ENCODE measurements at places on chromosomes 13 and 19.
A peak's percentile ranks its signal among the peaks of the same experiment; 100 is the strongest.

GRCh38 chr13:79604752-79605151 is 123.8 kb downstream of the NDFIP2 start:
- no peak for DNase-seq

DNA sequence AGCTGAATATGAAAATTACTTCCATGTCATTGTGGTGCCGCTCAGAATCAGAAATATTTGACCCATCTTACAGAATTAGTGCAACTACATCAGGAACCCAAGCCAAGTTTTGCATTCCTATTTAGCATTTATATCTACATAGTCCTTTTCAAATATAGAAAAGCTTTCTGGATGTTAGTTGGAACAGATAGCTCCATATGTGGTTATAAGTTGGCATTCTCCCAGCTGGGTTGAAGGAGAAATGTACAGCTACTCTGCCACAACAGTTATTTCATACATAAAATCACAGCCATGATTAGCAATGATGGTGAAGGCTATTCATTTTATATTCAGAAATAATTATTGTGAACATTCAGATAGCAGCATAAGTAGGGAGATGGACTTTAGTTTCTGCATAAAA is 28.2 kb downstream of the HPN start:
- peak; percentile 20 for DNase-seq

DNA sequence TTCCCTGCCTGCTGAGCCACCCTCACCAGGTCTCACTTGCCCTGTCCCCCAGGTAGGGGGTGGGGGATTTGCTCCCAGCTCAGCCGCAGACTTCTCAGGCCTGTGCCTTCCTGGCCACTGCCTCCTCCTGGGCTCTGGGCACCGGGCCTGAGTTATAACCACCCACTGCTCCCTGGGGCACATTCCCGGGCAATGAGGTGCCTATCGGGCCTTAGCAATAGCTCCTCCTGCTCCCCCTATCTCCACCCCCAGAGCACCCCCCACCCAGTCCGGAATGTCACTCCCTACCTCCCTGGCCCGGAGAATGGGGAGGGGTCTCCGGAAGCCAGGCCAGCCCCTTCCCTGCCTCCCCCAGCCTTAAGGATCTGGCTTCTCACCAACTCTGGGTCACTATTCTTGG is at the start of gene KLK5:
TSS of gene KLK5 (minus strand) at position 129 of the 400 bp plus-strand sequence. CDS start 381 bp downstream, outside the sequence.
- no peak for DNase-seq

- no peak for DNase-seq
These were observed 37.3 kb upstream of the CD33 start for GRCh38 chr19:51187395-51188226.

DNA sequence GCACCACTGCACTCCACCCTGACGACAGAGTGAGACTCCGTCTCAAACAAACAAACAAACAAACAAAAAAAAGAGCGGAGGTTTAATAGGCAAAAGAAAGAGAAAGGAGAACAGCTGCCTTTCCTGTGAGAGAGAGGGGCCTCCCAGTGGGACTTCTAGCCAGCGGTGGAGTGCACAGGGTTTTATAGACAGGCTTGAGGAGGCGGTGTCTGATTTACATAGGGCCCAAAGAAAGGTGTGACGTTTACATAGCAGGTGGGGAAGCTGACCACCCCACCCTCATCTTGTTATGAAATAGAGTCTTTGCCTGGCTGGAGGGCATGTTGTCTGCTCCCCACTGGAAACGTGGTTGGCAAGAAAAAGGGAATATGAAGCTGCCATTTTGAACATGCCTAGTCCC is 106.0 kb upstream of the CSNK1A1L start:
- no peak for DNase-seq

- DNase-seq: no peak
These were observed 906 bp downstream of the FXYD5 start for GRCh38 chr19:35155441-35155840.

GRCh38 chr19:27828829-27829228 is 1384.1 kb downstream of the UQCRFS1 start:
- no peak for DNase-seq

- no peak for DNase-seq
These were observed 3.1 kb downstream of the PPP1R13L start for GRCh38 chr19:45401815-45402214.

GRCh38 chr19:10706990-10707389 is 5.8 kb downstream of the QTRT1 start:
- DNase-seq: no peak

- peak; percentile 74 for DNase-seq
These were observed 14.0 kb downstream of the ZNF114 start for GRCh38 chr19:48283908-48284307.

- no peak for DNase-seq
These were observed 4.9 kb downstream of the NAPA start for GRCh38 chr19:47509973-47510372.

DNA sequence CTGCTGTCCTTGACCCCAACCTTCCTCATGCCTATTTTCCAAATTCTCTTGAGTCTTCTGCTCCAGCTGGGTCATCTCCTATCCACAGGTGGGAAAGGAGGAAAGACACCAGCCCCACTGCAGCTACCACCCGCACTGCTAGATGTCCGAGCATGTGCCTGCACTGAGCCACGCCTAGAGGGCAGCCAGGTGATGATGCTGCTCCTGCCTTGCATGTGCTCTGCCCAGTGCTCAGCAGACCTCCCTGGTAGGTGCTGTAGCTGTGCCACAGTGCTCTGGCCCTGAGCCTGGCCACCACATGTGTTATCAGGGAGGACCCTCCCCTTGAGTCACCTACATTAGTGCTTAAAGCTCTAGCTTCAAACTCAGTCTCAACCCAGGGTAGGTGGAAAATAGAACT is 6.9 kb upstream of the CYSLTR2 start:
- DNase-seq: no peak

- no peak for DNase-seq
These were observed 12.4 kb downstream of the SBNO2 start for GRCh38 chr19:1161716-1162115.

DNA sequence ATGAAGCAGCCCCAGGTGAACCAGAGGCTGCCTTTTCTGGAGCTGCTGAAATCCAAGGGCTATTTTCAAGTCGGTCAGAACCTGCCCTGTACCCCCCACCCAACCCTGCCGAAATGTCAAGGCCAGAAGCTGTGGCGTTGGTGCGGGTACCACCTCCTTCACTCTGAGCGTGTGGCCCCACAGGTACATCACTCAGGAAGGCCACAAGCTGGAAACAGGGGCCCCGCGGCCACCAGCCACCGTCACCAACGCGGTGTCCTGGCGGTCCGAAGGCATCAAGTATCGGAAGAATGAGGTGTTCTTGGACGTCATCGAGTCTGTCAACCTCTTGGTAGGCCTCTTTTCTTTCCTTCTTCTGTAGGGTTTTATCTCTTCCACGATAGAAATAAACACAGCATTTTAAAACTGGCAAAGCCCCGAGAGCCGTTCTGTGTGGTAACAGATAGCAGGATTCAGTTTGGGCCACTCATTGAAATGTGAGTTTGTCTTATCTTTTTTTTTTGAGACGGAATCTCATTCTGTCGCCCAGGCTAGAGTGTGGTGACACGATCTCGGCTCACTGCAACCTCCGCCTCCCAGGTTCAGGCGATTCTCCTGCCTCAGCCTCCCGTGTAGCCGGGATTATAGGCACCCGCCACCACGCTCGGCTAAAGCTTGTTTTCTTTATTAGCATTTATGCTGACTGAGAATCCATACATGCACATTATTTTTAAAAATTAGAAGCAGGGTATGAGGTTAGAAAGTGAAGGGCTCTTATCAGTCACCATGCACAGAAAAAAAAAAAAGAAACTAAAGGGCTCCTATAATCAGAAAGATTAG is 11.3 kb downstream of the AP1M1 start:
- no peak for DNase-seq

GRCh38 chr19:52626915-52627314 is 11.2 kb downstream of the ZNF83 start:
- DNase-seq: no peak

DNA sequence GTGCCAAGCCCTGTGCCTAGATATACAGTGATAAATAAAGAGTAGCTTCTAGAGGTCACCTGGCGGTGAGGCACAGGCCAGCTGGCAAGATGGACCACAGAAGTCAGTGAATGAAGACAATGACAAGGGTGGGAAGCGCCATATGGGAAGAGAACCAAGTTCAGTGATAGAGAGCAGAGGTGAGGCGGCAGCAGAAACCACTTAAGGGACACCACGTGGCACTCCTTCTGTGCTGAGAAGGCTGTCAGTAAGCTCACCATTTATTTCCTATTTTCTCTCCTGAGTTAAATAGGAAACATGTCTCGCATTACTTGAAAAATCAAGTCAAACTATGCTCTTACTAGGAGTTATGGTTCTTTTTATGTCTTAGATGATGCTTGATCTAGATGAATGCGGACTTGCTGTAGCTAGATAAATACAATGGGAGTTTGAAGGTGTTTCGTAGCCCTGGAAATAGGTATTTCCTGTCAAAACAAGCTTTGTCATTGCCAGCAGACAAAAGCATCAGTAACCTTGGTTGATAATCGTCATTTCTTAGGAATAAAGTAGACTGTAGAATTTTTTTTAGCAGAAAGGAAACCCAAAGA is 17.8 kb downstream of the ALOX5AP start:
- DNase-seq: no peak

GRCh38 chr13:113955691-113956090 is 18.2 kb downstream of the C13orf46 start:
- DNase-seq: no peak

DNA sequence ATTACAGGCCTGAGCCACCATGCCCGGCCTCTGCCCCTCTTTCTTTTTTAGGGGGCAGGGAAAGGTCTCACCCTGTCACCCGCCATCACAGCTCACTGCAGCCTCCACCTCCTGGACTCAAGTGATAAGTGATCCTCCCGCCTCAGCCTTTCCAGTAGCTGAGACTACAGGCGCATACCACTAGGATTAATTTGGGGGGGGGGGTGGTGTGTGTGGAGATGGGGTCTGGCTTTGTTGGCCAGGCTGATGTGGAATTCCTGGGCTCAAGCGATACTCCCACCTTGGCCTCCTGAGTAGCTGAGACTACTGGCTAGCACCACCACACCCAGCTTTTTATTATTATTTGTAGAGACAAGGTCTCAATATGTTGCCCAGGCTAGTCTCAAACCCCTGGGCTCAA is 4.2 kb downstream of the APOE start:
- no peak for DNase-seq

DNA sequence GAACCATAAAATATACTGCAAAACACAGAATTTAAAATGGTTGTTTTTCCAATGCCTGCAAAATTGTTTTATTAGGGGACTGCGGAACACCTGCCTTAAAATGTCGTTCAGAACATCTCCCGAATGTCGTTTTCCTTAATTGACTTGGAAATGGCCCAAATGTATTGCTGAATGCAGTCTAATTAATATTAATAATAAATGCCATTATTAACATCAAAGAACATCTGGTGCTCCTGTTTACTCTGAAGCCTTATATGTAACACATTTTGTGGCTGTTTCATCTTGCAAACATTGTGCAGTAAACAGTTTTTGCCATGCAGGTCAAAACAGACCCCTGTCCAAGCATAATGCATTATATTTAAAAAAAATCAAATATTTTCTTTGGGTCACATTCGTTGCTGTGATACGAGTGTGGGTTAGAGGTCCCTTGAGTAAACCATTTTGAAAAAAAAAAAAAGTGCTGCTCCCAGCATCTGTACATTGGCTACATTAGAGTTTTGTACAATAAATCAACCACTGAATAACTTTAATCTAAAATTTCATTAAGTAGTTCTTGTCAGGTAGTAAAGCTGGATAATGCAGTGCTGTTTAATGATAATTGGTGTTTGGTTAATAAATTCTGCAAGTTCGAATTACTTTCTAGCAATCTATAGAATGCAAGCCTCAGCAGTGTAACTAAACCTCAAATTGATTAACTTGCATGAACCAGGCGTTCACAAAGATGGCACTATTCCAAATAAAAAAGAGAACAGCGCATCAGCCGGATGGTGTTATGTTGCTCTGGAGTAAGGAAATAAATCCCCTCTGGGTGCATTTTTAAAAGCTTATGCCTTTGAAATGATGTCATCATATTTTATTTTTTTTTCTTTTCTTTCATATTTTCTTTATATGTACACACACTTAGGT is 140.2 kb downstream of the ZNF536 start:
- peak; percentile 59 for DNase-seq

DNA sequence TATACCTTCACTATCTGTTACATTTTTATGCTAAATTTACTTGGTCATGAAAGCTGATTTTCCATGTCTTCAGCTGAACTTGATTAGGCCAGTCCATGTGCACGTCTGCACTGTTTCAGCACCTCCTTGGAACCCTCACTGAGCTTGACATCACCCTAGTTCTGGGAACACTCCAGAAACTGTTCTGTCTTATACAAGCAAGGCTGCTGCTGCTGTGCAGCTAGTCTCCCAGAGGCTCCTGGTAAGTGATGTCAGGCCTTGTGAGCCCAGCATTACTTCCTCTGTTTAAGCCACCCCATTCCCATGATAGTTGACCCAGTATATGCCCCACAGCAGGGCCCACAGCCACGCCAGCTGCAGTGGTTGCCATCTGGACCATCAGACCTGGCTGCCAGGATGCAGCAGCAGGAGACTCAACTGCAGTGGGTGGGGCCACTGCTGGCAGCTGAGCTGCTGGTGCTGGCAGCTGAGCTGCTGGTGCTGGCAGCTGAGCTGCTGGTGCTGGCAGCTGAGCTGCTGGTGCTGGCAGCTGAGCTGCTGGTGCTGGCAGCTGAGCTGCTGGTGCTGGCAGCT is 90.5 kb upstream of the AKAP11 start:
- no peak for DNase-seq

DNA sequence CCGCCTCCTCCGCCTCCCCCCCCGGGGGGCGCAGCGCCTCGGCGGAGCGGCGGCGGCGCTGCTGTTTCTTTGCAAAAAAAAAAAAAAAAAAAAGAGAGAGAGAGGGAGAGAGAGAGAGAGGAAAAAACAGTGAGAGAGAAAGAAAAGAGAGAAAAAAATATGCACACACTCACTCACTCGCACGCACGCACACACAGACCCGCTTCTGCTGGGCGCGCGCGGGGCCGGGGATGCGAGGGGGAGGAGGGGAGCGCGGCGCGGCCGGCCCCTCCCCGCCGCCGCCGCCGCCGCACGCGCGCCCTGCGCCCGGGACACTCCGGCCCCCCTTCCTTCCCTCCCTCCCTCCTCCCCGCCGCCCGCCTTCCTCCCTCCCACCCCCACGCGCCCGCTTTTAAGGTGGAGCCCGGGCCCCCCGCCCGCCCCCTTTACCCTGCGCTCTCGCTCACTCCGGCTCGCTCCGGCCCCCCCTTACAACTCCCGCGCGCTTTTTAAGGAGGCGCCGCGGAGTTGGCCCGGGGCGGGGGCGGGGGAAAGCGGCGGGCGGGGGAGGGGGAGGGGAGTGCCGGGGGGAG is at the start of gene SAMD1:
TSS of gene SAMD1 (minus strand) at position 243 of the 572 bp plus-strand sequence.
- DNase-seq: peak; percentile 84

GRCh38 chr13:58655086-58655485 is 1023.5 kb downstream of the PCDH17 start:
- DNase-seq: no peak

Data from fibroblast of skin of left quadriceps (primary cell).